ENCODE measurements at places on chromosomes 11 and 22. TPM values are rescaled to one million over a fixed set of nuclear protein-coding genes. Genes with fewer than 3 reads are reported as not detected.

Gene KCNJ11
- polyA plus RNA-seq = not detected

- DNase-seq = no peak
Observed at GRCh38 chr11:80638296-80638695, 1197.5 kb upstream of the TENM4 start.

DNA sequence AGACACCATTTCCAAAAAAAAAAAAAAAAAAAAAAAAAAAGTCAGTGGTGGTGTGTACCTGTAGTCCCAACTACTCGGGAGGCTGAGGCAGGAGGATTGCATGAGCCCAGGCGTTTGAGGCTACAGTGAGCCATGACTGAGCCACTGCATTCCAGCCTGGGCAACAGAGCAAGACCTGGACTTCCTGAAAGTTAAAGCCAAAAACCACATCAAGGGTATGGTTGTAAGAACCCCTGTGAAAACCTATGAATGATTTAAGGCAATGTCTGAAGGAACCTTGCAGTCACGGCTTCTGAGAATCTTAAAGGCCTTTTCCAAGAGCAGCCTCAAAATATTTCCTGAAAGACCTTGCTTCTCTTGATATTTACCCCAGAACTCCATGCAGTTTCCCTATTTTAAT lies 30.5 kb upstream of the MSANTD2 start:
- DNase-seq = no peak

- DNase-seq = no peak
Observed at GRCh38 chr22:30556388-30556787, 9.8 kb upstream of the SEC14L6 start.

GRCh38 chr22:50078761-50079160 lies 6.5 kb downstream of the MLC1 start:
- DNase-seq = no peak

- DNase-seq = no peak
Observed at GRCh38 chr11:27237643-27238042, 125.4 kb downstream of the CCDC34 start.

Gene NLRP14
- polyA plus RNA-seq = not detected
